ENCODE measurements at places on chromosomes 3 and 15. TPM values are rescaled to one million over a fixed set of nuclear protein-coding genes. Genes with fewer than 3 reads are reported as not detected.

DNA sequence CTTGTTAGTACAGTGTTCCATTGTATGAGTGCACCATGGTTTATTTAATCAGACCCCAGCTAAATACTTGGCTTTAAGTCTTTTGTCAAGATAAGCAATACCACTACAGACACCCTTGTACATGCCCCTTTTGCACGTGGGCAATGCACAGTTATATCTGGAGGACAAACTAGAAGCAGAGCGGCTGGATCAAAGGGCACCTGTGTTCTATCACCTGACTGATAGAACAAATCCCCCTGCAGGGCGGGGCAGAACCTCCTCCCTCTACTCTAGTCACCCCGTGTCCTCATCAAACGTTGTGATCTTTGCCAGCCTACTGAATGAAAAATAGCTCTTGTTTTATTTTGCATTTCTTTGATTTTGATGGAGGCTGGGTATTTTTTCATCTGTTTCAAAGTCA, 314.9 kb downstream of the TLE3 start:
- DNase-seq, result no peak

Gene NR1I2
- 0.14 TPM for total RNA-seq

Gene ASB14
- total RNA-seq, result not detected

- DNase-seq, result no peak
Observed at GRCh38 chr15:81037952-81038743, 37.4 kb downstream of the TLNRD1 start.

DNA sequence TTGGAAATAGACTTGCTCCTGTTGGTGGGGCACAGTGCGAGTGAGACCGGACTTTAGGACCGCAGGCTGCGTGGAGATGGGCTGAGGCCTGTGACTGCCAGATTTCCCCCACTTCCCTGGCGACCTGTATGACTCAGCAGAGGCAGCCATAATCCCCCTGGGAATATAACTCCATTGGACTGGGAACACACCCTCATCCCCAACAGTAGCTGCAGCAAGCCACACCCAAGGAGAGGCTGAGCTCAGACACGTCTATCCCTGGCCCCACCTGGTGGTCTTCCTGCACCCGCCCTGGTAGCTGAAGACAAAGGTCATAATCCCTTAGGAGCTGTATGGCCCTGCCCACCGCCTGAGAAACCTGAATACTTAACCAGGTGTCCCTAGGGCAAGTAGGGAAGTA, 42.6 kb downstream of the DZIP1L start:
- DNase-seq, result no peak

Gene TNNC1
- total RNA-seq, result 1.4 TPM

Gene CGNL1
- 2.8 TPM for total RNA-seq

- DNase-seq, result no peak
Observed at GRCh38 chr3:186152889-186153292, 44.0 kb upstream of the ETV5 start.

GRCh38 chr3:186976837-186977750, 46.8 kb downstream of the ST6GAL1 start:
- no peak for DNase-seq

Data from kidney epithelial cell (primary cell).